ENCODE measurements at places on chromosomes 4 and X. TPM values are rescaled to one million over a fixed set of nuclear protein-coding genes. Genes with fewer than 3 reads are reported as not detected.

DNA sequence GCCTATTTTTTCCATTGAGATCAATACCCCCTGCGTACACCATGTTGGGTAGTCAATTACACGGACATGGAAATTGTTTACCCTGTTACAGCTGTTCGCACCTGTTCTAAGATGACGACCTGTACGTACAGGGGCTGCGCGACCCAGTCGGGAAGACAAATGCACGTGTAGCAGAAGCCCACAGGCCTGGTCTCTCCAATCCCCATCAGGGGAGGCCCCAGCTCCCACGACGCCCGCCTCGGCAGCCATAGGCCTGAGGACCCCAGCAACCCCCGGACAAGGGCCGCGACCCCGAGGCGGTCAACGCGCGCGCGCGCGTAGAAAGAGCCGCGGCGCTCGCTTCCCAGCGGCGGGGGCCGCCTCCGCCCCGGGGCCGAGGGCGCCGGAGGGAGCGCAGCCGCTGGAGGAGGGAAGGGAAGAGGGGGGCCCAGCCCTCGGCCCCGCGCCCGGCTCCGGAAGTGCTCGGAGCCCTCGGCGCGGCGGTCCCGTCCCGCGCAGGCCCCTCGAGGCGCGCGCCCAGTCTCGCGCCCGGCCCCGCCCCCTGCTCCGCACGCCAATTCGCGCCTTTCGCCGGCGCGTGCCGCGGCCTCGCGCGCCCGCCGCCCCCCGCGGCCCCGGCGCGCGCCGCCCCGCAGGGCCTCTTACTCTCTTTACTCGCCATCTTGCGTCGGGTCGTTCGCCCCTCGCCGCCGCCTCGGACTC is 618 bp downstream of the RBBP7 start:
- DNase-seq, result peak; percentile 54

AFP gene
- not detected for total RNA-seq

DNA sequence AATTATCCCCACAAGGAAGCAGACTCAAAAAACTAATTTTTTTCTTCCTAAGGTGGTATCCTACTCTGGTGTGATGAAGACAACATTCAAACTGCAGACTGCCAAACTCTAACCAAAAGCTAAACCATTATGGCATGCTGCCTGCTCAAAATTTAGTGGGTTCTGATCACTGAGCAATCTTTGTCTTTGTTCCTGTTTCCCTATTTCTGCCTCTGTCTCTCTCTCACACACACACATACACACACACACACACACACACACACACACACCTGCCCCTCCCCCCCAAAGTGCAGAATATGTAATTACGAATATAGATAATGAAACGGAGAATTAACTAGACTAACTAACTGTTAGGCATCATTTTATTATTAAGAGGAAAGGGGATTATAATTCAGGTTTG is 1278.6 kb downstream of the PCDH7 start:
- no peak for DNase-seq

- DNase-seq, result no peak
These were observed 16.8 kb upstream of the RNF4 start for GRCh38 chr4:2451821-2452785.

LGI2 gene
- not detected for total RNA-seq

- no peak for DNase-seq
These were observed 109.8 kb downstream of the MAPK10 start for GRCh38 chr4:86250006-86250405.

DNA sequence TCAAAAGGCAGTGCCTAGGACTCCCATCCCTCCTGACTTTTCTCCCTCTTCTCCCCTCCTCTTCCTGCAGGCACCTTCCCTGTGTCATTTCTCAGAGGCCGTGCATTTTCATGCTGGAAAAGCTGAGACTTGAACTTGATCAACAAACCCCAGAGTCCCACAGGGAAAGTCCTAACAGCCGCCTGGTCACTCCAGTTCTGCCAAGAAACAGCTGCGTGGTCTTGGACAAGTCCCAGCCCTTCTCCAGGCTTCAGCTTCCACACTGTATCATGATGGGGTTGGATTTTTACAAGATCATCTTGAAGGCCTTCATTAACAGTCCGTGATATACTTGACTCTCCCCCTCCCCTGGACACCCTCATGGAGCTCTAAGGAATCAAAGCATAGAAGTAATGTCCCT is 366.0 kb downstream of the BCOR start:
- DNase-seq, result no peak

DNA sequence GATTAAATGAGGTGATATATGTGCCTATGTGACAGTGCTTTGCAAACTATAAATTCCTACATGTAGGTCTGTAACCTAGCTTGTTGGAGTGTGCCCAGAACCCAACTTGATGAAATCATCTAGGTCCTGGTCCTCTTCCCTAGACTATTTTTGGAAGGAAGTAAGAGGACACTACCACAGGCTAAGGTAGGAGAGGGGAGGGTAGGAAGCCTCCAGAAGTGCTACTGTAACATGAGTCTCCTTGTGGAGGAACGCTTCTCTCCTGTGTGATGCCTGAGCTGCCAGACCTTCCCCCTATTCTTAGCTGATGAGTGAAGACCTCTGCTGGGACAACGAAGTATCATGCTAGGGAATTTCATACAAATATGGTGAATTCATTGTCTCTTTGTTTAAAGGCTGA is 41.8 kb upstream of the IL21 start:
- no peak for DNase-seq

Measured in CD4-positive, alpha-beta memory T cell (primary cell).